ENCODE measurements at places on chromosomes 11 and 22.

DNA sequence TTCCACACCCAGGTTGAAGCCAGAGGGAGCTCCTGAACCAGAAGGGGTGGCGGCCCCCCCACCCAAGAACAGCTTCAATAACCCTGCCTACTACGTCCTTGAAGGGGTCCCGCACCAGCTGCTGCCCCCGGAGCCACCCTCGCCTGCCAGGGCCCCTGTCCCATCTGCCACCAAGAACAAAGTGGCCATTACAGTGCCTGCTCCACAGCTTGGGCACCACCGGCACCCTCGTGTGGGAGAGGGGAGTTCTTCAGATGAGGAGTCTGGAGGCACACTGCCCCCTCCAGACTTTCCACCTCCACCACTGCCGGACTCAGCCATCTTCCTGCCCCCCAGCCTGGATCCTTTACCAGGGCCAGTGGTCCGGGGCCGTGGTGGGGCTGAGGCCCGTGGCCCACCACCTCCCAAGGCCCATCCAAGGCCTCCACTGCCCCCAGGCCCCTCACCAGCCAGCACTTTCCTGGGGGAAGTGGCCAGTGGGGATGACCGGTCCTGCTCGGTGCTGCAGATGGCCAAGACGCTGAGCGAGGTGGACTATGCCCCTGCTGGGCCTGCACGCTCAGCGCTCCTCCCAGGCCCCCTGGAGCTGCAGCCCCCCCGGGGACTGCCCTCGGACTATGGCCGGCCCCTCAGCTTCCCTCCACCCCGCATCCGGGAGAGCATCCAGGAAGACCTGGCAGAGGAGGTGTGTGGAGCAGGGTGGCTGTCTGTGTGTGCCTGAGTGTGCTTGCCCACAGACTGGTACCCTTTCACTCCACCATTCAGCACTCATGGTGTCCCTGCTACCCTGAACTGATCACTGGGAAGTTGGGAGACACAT, 6.7 kb downstream of the PHOX2A start:
- DNase-seq = no peak

DNA sequence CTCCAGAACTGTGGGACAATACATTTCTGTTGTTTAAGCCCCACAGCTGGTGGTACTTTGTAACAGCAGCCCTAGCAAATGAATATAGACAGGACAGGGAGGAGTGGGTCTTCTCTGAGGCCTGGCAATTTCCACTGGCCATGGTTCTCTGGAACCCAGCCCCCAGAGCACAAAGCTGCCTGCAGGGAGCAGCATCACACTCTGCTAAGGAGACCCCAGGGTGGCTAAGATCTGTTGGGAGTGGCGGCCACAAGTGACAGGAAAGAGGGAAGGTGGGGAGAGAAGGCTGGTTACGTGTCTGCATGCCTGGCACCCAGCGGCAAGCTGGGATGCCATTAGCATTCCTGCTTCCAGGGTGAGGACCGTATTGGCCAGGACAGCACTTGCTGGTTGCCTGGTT, 211.9 kb downstream of the ST3GAL4 start:
- no peak for DNase-seq

GRCh38 chr22:31496735-31497146, 405 bp downstream of the SFI1 start:
- peak; percentile 60 for DNase-seq

DNA sequence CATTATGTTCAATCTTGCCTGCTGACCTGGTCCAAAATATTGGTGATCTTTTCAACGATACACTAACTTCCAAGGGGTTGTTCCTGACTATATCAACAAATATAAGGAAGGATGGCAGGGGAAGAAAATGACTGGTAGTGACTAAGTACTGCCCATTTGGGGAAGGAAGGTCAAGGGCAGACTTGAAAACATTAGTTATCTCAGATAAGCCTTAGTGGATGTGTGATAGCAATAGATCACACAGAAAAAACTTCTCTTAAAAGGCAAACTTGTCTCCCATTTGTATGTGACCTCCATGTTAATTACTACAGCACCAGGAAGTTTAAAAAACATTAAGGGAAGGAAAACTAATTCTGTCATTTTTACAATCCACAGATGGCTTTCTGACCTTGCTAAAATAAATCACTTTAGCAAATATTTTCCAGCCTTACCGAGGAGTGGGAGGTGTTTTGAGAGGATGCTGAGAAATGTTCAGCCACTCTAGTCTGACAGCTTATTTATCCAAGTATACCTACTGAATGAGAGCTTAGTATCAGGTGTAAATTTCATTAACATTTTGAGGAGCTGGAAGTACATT, 88.2 kb upstream of the DDI1 start:
- no peak for DNase-seq

- DNase-seq = peak; percentile 31
Measured at GRCh38 chr11:102347462-102348370, 702 bp downstream of the BIRC2 start.

Data from CD4-positive, alpha-beta T cell treated with Interleukin-6 for 4 hours (primary cell).